ENCODE measurements at places on chromosomes 5 and 9.

GRCh38 chr9:102740578-102740977 lies 254.6 kb upstream of the CYLC2 start:
- DNase-seq: no peak

GRCh38 chr5:158384535-158385481 lies 525.9 kb upstream of the CLINT1 start:
- DNase-seq: no peak

- DNase-seq: no peak
Measured at GRCh38 chr9:123070198-123070597, 36.7 kb downstream of the GPR21 start.

DNA sequence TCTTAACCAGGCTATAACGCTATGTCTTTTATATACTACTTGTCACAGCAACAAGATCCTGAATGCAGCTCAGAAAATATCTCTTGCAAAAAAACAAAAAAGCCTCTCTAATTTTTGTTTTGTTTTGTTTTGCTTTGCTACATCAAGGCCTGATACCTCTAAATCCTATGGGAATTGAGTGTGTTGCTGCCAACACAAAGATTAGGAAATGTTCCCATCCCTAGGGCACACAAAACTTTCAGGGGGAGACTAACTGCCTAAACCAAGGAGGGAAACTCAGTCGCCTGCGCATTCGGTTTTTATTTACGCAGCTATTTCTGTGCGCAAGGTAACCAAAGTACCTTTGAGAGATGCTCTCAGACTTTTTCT lies 1.7 kb downstream of the SSBP2 start:
- no peak for DNase-seq

DNA sequence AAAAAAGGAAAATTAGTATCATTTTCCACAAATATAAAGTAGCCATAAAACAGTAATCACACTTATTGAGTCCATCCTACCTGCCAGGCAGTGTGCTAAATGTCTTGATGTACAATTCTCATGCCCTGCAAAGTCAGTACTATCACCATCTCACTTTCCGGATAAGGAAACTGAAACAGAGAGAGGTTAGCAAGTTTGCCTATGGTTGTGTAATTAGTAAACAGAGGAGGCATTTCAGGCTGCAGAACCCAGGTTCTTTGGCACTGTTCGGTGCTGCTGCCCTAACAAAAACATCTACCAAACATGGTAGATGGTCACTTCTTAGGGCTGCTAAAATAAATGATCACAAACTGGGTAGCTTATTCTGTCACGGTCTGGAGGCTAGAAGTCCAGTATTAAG lies 22.6 kb downstream of the PLAC8L1 start:
- DNase-seq: no peak

DNA sequence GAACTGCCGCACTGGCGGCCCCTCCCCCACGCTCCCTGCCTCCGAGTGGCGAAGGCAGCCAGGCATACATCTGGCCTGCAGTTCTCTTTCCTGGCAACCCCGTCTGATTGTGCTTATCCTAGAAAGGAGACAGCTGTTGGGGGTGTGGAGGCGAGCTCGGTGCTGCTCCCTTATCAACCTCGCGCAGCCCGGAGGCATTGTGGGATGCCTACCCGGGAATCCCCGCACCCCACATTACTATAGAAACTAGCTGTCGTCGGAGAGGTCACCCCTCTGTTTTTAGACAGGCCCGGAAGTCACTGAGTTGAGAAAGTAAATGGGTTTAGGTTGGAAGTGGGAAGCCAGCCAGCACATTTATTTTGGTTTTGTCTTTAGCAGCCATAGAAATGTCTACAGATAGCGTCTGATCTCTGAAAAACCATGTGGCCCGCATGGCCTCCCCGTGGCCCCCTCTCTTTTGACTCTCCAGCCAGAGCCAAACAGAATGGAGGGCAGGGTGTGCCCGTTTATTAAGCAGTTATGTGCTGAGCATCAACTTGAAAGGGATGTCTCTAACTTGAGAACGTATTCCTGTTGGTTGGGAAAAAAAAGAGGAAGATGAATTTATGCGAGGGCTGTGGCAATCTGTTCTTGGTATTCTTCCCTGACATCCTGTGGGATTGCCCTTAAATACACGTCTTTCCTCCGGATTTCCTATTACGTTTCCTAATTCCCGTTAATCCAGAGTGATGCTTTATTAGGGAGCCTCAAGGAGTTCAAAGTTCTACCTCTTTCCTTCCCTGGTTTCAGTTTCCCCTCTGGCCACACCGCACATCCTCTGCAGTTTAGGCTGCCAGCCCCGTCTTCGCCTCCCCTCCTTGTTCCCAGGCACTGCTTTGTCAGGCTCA lies 3.9 kb downstream of the STC2 start:
- DNase-seq: peak; percentile 78

DNA sequence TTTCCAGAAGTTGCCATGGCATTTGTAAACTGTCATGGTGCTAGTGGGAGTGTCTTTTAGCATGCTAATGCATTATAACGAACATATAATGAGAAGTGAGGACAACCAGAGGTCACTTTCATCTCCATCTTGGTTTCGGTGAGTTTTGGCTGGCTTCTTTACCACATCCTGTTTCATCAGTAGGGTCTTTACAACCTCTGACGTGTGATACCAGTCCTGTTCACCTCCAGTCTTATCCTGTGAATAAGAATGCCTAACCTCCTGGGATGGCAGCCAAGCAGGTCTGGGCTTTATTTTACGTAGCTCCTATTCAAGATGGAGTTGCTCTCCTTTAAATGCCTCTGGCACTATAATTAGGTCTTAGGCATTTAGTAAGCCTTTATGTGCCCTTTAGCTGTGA lies 20.4 kb upstream of the RFK start:
- no peak for DNase-seq

DNA sequence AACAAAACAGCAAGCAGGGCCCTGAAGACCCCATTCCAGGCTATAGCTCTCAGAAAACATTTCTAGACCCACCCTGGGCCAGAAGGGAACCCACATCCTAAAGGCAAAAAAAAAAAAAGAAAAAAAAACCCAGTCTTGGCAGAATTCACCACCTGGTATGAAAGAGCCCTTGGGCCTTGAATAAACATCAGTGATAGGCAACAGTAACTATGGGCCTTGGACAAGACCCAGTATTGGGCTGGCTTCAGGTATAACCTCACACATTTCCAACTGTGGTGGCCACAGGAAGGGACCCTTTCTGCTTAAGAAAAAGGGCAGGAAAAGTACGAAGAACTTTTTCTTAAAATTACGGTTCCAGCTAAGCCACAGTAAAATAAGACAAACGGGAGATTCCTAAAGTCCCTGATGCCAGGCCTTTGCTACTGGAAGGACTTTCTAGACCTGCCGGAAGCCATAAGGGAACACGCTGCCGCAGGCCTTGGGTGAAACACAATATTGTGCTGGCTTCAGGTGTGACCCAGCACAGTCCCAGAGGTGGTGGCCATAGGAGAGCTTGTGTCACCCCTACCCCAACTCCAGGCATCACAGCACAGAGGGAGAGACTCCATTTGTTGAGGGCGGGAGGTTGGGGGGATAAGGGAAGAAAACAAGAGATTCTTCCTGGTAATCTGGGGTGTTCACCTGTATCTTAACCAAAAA lies 505.2 kb upstream of the RGMB start:
- DNase-seq: no peak

Data from NCI-H1092 (cell line).